ENCODE measurements at places on chromosomes 6 and 20. TPM values are rescaled to one million over a fixed set of nuclear protein-coding genes. Genes with fewer than 3 reads are reported as not detected.

- DNase-seq, result peak; percentile 64
These were observed 18.4 kb upstream of the MRPS18A start for GRCh38 chr6:43705996-43706395.

DNA sequence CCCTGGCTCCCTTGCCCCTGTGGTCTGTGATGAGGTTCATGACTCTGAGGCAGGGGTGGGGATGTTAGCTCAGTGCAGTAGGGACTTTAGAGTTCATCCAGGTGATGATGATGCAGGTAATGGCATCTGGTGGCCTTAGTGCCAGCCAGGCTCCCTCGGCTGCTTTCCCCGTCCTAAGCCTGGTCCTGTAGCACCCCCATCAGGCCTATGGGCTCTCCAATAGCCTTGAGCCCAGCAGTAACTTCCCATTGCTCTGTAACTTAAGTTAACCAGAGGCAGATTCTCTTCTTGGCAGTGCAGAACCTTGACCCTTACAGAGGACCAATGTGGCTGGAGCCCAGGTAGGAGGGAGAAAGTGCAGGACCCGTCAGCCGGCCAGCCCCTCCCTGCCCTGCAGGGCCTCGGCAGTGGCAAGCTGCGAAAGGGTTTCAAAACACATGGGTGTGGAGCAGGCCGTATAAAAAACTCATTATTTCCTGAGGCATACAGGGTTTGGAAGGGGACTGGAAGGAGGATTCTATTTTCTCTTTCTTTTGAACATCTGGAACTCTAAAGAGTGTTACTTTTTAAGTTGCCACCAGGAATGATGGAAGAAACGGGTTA, 406.9 kb downstream of the CDH26 start:
- no peak for DNase-seq

DNA sequence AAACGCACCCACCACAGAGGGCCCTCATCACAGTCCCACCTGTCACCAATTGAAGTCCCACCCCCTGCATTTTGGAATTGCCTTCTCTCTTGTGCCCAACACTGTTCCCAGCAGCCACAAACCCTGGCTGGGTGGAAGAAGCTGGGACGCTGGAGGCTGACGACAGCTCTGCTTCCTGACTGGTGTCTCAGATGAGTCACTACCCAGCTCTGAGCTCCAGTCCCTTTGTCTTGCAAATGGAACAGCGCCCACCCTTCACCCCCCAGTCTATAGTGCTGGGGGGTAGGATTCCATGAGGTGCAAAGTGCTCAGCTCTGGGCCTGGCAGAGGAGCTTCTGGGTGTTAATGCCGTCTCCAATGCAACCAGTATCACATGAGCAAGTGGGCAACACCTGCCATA, 85.3 kb downstream of the DLGAP4 start:
- no peak for DNase-seq

DNA sequence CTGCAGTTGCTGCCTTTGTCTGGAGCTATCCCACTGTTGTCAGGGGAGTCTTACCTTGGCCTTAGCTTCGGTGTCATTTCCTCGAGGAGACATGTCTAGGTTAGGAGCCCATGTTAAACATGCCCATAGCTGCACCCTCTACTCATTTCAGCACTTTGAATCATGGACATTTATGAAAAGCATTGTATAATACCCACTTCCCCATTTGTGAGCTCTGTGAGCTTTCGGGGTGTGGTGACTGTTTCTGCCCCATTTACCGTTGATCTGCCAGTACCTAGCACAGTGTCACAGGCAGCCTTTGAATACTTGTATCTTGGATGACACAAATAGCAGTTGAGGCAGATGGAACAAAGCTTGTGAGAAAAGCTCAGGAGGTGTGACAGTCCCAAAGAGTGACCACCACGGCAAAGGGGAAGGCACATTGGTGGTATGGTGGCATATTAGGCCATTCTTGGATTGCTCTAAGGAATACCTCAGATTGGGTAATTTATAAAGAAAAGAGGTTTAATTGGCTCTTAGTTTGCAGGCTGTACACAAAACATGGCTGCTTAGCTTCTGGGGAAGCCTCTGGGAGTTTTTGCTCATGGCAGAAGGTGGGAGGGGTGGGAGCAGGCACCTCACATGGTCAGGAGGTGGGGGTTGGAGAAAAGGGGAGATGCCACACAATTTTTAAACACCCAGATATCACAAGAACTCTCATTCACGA, 42.0 kb downstream of the JARID2 start:
- DNase-seq, result no peak

GRCh38 chr20:44649976-44650375, 1.5 kb downstream of the ADA start:
- DNase-seq, result no peak

- DNase-seq, result no peak
These were observed 89.5 kb upstream of the AKIRIN2 start for GRCh38 chr6:87791485-87791884.

- DNase-seq, result no peak
These were observed 13.5 kb upstream of the SNAI1 start for GRCh38 chr20:49969234-49969633.

GRCh38 chr20:22338140-22338708, 246.1 kb downstream of the FOXA2 start:
- no peak for DNase-seq

- no peak for DNase-seq
These were observed 160.8 kb upstream of the KHDRBS2 start for GRCh38 chr6:62446647-62447316.

- no peak for DNase-seq
These were observed 129.0 kb downstream of the JPH2 start for GRCh38 chr20:44057698-44058675.

DNA sequence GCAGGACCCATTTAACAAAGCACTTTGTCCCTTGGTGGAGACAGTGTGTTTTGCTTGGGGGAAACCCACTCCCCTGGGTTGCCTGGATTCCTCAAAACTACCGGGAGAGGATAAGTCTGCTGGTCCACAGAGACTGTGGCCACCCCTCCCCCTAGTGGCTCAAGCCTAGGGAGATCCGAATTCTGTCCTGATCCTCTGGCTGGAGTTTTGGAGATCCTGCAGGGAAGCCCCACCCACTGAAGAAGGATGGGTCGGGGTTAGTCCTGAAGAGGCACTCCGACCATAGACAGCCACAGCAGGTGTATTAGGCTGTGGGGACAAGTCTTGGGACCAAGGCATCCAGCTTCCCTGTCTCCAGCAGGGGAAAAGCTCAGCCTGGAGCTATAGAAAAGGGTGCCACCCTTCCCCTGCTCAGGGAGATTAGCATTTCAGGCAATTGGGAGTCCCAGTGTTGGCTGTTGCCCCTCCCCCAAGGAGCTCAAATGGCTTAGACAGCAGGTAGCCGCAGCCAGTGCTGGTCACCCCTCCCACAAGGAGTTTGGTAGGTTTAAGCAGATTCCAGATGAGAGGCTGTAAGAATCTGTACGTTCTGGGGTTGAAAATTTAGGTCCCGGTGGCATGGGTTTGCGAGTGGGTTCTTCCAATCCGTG, 750.0 kb downstream of the TBC1D32 start:
- DNase-seq, result no peak

DNA sequence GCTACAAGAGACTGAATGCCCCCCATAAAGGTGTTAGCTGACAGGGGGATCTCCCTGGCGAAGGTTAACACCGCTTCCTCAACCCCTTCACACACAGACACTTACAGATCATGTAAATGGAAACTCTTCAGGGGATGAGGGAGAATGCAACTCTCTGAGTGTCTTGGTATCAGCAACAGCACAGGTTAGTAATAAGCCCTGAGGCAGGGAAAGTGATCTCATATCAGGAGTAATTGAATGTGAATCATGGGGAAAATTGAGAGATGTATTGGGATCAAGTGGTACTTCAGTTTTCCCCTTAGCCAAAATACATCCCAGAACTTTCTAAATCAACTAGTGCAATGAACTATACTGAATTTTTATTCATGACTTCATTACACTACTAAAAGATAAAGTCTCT, 23.8 kb downstream of the OR2J3 start:
- DNase-seq, result no peak

GRCh38 chr6:33665957-33666356, 44.8 kb downstream of the ITPR3 start:
- no peak for DNase-seq

GRCh38 chr6:152223636-152224035, 413.5 kb downstream of the SYNE1 start:
- no peak for DNase-seq

GRCh38 chr6:136411453-136412354, 122.1 kb upstream of the BCLAF1 start:
- no peak for DNase-seq

GRCh38 chr20:53929974-53930650, 140.3 kb downstream of the BCAS1 start:
- no peak for DNase-seq

- no peak for DNase-seq
These were observed 3.5 kb upstream of the TFAP2A start for GRCh38 chr6:10418361-10418861.

Gene ZSCAN31
- 6.9 TPM for polyA plus RNA-seq

Gene MLN
- not detected for polyA plus RNA-seq

Gene AK9
- 7.5 TPM for polyA plus RNA-seq

Gene ACTL10
- polyA plus RNA-seq, result 0.46 TPM

Gene CCDC170
- 1.8 TPM for polyA plus RNA-seq

Gene IBTK
- 32.2 TPM for polyA plus RNA-seq

Gene FGD2
- polyA plus RNA-seq, result 5.7 TPM

Gene DYNLT2
- 2.2 TPM for polyA plus RNA-seq
